ENCODE measurements at places on chromosomes 4 and X.

- DNase-seq = no peak
These were observed 15.7 kb downstream of the RPL9 start for GRCh38 chr4:39442998-39443397.

DNA sequence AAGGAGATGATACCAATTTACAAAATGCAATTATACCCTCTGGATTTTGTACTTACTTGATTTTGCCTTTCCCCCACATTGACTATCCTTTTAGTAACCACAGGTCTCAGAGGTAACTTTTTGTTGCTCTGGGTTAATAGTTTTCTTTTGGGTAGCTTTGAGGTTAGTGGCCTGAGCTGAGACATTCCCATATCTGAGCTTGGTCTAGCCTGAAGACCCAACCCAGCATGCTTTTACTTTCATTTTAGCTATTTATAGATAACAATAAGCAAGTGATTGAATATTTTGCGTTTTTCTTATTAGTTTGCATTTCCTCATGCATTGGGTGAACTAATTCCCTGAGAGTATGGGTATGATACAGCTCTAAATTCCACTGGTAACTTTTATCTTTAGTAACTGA is 11.8 kb downstream of the HTN1 start:
- DNase-seq = no peak

- DNase-seq = no peak
These were observed 6.8 kb upstream of the TCEANC start for GRCh38 chrX:13646154-13646549.

DNA sequence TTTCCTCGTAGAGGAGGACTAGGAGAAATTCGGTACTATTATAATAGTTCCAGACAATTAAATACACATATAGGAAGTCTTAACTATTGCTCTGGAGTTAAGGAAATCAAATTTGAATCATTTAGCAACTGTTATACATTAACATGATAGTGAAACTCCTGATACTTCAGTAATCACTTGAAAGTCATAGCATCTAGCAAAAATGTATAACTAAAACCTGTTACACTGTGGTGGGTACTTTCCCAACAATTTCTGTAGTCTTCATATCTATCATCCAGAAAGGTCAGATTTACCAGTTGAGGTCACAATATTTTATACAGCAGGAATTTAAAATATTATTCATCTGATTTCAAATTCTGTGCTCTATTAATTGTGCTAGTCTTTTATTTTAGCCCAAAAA is 669.6 kb upstream of the PCDH10 start:
- no peak for DNase-seq

DNA sequence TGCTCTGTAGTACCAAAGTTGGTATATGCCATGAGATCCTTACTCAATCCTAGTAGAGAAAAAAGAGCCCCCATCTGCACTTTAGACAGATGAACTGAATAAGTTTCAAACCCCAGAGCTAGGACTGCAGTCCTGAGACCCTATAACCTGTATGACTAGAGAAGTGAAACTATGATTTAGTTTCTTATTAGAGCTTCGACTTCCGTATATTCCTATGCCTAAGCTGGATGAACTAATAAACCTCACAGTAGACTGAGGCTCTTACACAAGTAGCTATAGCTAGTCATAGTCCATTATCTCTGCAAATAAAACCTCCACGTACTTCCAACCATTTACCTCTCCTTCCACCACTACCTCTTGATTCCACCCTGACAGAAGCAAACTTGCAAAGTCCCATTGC is 6.3 kb upstream of the OTUD4 start:
- DNase-seq = no peak

DNA sequence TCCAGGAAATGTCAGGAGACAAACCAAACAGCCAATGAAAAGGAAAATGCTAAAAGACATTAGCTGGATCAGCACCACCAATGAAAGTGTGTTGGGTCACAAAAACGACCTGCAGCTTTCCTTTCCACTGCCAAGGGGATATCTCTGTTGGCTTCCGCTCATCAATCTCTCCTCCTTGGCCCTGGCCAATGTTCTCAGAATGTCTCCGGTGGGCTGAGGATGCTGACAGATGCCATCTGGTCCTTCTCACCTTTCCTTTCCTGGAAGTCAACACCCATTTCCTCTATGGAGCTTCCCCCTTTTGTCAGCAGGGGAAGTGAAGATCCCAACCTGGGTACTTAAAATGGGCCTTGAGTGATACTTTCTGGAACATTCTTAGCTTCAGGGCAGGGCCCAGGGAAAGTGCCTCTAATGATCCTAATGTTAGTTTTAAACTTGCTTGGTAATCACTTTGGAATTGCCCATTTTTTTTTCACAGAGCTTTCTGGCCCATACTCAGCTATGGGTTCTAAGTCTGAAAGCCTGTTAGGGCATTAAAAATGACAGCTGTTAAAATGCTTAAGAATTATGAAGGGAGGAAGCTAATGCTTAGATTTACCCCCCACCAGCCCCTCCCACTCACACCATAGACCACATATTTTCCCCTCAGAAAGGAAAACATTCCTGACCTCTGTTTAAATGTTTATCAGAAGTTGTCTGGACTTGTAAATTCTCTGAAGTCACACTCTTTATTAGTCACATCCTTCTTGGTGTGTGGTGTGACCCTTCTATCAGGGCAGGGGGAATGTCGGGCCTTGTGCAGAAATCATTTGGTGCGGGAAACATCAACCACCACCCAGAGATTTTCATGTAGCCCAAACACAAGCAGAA is 29.2 kb downstream of the IGFBP7 start:
- no peak for DNase-seq

- no peak for DNase-seq
These were observed 805.3 kb upstream of the EPHA5 start for GRCh38 chr4:66475596-66475995.
